ENCODE measurements at places on chromosomes 2 and 18. TPM values are rescaled to one million over a fixed set of nuclear protein-coding genes. Genes with fewer than 3 reads are reported as not detected.

CAPN10 gene
- 23.1 TPM for total RNA-seq

SLC38A11 gene
- total RNA-seq, result 0.18 TPM

PRKAG3 gene
- 0.16 TPM for total RNA-seq

DSG1 gene
- total RNA-seq, result not detected

SERPINB4 gene
- total RNA-seq, result not detected

INPP5D gene
- 0.47 TPM for total RNA-seq

ARHGAP15 gene
- total RNA-seq, result 0.25 TPM

ITPRIPL1 gene
- 27.1 TPM for total RNA-seq

ACVR1C gene
- total RNA-seq, result 3.4 TPM

B3GNT7 gene
- total RNA-seq, result 0.04 TPM

DOK1 gene
- total RNA-seq, result 1.7 TPM

USP37 gene
- total RNA-seq, result 34.9 TPM

SGPP2 gene
- total RNA-seq, result not detected

MC4R gene
- not detected for total RNA-seq

ZNF514 gene
- total RNA-seq, result 9.4 TPM

KCNE4 gene
- total RNA-seq, result not detected

ALPI gene
- not detected for total RNA-seq

POTEI gene
- 0.47 TPM for total RNA-seq

CHST9 gene
- 9.2 TPM for total RNA-seq

C2orf78 gene
- total RNA-seq, result not detected

CDCA7 gene
- total RNA-seq, result 76.9 TPM

IGFBP5 gene
- total RNA-seq, result 20.5 TPM

CELF4 gene
- total RNA-seq, result not detected

GATA6 gene
- 0.69 TPM for total RNA-seq

VAMP5 gene
- not detected for total RNA-seq

GALR1 gene
- not detected for total RNA-seq

RAX gene
- total RNA-seq, result not detected

SP9 gene
- 4.1 TPM for total RNA-seq

HYCC2 gene
- 6.6 TPM for total RNA-seq

GKN1 gene
- not detected for total RNA-seq

C1QL2 gene
- total RNA-seq, result not detected

SLC30A3 gene
- 4.4 TPM for total RNA-seq

SULT1C4 gene
- total RNA-seq, result 1.6 TPM

RNF125 gene
- 0.41 TPM for total RNA-seq

SLC4A5 gene
- not detected for total RNA-seq

CAPN13 gene
- total RNA-seq, result not detected

TIGD1 gene
- 10.2 TPM for total RNA-seq

SKA1 gene
- total RNA-seq, result 49.9 TPM

SERPINB13 gene
- not detected for total RNA-seq

UGT1A5 gene
- total RNA-seq, result not detected

PTH2R gene
- not detected for total RNA-seq

SCN9A gene
- 4.7 TPM for total RNA-seq

Measured in SJCRH30 (cell line).